ENCODE measurements at places on chromosomes 1 and 21.

DNA sequence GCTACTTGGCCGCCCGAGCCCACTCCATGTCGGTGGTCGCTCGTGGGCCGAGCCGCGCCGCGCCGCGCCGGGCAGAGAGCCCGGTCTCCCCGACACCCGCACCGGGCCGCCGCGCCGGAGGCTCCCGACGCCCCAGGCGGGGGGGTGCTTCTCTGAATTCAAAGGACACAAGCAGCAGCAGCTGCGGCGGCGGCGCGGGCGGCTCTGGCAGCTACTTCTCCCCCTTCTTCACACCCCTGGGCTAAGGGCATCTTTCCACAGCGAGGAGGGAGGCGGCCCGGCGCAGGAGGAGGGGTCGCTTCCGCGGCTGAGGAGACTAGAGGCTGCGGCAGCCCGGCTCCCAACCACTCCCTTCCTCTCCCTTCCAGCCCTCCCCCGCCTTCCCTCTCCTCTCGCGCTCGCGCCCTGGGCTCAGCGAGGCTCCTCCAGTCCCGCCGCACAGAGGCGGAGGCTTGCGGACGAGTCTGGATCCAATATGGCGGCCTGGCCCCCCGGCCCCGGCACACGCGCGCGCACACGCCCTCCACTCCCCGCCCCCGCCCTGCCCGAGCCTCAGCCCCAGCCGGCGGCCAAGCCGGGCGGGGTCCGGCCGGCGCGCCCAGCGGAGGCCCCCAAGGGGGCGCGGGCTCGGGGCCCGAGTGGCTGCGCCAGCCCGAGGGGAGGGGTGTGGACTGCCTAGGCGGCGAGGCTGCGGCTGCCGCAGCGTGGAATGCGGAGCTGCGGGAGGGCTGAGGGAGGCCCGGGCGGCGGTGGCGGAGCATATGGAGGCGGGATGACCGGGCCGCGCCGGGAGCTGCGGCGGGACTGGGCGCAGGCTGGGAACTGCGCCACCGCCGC is at the start of gene CDC42BPA:
Gene CDC42BPA, minus strand, starts transcription at position 477 of the 837 bp plus-strand sequence. CDS start 1,310 bp downstream, outside the sequence.
- DNase-seq = peak; percentile 90

GRCh38 chr1:8104278-8105236 is 78.4 kb upstream of the ERRFI1 start:
- DNase-seq = no peak

DNA sequence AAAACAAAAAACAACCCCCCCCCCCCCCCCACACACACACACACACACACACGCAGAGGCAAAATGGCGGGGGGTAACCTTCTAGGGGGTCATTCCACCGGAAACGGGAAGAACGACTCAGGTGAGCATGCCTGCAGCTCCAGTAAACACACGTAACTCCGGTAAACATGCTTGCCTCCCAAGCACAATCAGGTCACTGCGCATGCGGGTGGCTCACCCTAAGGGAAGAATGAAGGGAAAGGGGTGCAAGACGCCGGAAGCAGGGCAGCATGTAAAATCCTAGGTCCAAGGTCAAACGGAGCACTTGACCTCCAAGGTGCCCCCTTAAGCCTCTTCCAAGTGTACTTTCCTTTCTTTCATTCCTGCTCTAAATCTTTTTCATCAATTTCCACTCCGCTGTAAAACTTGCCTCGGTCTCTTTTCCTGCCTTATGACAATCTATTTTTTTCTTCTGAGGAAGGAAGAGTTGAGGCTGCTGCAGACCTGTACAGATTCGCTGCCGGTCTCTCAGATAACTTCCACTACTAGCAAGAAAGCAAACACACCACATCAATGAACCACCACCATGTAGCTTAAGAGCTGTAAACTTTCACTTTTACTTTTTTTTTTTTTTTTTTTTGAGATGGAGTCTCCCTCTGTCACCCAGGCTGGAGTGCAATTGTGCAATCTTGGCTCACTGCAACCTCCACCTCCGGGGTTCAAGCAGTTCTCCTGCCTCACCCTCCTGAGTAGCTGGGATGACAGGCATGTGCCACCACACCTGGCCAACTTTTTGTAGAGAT is 21.0 kb upstream of the CBR3 start:
- no peak for DNase-seq

- no peak for DNase-seq
Observed at GRCh38 chr1:41009466-41009865, 12.1 kb downstream of the SLFNL1 start.

DNA sequence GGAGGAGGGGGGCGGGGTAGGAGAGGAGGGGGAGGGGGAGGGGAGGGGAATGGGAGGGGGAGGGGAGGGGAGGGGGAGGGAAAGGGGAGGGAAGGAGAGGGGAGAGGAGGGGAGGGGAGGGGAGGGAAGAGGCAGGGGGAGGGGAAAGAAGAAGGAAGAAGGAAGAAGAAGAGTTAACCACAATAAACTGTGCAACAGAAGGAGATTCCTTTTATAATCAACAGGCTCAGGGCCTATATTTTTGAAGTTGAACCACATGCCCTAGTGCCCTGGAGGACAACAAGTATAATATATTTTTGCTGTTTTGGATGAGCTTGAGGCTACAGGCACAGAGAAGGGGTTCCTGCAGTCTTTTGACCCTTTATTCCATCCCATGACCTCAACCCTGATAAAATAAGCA is 228.2 kb upstream of the IRF2BP2 start:
- no peak for DNase-seq

- DNase-seq = no peak
Observed at GRCh38 chr1:248849637-248850036, 9.2 kb downstream of the ZNF692 start.
